ENCODE measurements at places on chromosomes 4 and X. TPM values are rescaled to one million over a fixed set of nuclear protein-coding genes. Genes with fewer than 3 reads are reported as not detected.

- no peak for DNase-seq
Measured at GRCh38 chr4:118417325-118417724, 64.5 kb upstream of the PRSS12 start.

DNA sequence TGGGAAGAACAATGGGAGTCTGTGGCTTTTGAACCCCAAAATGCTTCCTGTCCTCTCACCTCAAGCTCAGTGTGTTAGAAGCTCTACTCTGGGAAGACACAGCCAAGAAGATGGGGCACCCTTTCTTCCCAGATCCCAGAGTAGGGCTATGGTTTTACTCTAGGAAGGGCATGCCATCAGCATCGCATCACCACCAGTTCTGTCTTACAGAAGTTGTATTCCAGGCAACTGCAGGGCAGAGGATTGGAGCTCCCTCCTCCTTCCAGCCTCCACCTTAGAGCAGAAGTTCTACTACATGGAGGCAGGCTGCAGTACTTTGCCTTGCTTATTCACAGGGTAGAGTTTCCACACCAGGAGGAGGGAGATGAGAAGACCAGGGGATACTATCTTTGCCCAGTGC, 18.1 kb upstream of the ZFX start:
- DNase-seq: no peak

GRCh38 chr4:108024878-108025165, 35.1 kb downstream of the HADH start:
- no peak for DNase-seq

DNA sequence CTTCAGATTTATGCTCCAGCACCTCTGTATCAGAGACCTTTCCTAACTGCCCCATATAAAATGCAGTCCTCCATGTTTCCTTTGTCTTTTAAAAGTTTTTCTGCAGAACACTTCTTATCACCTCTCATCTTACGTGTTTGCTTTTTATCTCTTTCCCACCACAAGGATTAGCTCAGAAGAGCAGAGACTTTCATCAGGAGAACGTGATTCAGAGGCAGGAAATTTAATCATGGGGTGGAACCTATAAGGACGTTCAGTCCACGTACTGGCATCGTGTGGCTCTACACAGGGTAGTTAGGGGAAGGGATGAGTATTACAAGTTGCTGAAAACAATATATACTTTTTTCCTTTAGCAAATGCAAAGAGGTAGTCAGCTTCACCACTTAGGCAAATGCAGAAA, 98.7 kb downstream of the SORBS2 start:
- no peak for DNase-seq

The DNAJB14 gene
- 33.5 TPM for total RNA-seq

The STPG2 gene
- 0.26 TPM for total RNA-seq

- no peak for DNase-seq
Measured at GRCh38 chrX:82742351-82742750, 765.7 kb upstream of the POU3F4 start.
